NCI-H1092 treated with DMSO at 0.1 percent for 48 hours (cell line): ENCODE measurements at places on chromosomes 5 and 9.

- DNase-seq: peak; percentile 64
Measured at GRCh38 chr9:130107234-130107861, 53.6 kb downstream of the GPR107 start.

- no peak for DNase-seq
Measured at GRCh38 chr5:98104454-98105188, 668.8 kb upstream of the RGMB start.

- DNase-seq: no peak
Measured at GRCh38 chr5:152309926-152310450, 95.1 kb downstream of the NMUR2 start.

DNA sequence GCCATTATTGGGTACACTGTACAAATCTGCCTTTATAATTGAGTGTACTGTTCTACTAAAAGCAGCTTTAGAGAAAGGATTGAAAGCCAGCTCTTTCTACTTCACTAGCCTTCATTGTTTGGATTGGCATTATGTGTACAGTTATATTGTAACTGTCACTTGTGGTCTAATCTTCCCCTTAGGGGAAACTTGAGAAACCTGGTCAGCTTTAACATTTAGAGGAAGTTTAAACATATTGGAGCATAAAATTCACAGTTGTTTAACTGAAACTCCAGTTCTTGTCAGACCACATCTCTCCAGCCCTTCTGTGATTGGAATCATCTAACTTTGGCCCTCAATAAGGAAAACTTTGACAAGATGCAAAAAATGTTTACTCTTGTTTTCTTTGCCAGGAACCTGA lies 24.6 kb downstream of the PIK3R1 start:
- no peak for DNase-seq

DNA sequence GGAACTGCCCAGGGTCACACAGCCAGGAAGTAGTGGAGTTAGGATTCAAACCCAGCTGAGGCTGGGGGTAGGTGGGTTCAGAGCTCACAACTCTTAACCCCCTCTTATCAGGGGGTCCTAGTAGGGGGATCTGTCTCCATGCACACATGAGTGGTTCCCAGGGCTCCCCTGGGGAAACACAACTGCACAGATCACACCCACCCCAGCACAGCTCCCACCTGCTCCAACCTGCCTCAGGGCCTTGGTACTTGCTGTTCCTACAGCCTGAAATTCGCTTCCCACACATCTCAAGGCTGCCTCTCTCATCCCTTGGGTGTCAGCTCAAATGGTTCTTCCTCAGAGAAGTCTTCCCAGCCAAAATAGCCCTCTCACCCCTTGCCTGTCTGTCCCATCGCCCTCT lies 4.8 kb downstream of the SNCB start:
- DNase-seq: no peak

- no peak for DNase-seq
Measured at GRCh38 chr5:138604176-138604785, 29.1 kb upstream of the HSPA9 start.

- peak; percentile 25 for DNase-seq
Measured at GRCh38 chr9:114522286-114522685, 17.0 kb upstream of the WHRN start.

GRCh38 chr9:15873573-15874177 lies 320.8 kb downstream of the CCDC171 start:
- DNase-seq: peak; percentile 80

- no peak for DNase-seq
Measured at GRCh38 chr9:81053298-81054025, 635.9 kb downstream of the TLE1 start.

DNA sequence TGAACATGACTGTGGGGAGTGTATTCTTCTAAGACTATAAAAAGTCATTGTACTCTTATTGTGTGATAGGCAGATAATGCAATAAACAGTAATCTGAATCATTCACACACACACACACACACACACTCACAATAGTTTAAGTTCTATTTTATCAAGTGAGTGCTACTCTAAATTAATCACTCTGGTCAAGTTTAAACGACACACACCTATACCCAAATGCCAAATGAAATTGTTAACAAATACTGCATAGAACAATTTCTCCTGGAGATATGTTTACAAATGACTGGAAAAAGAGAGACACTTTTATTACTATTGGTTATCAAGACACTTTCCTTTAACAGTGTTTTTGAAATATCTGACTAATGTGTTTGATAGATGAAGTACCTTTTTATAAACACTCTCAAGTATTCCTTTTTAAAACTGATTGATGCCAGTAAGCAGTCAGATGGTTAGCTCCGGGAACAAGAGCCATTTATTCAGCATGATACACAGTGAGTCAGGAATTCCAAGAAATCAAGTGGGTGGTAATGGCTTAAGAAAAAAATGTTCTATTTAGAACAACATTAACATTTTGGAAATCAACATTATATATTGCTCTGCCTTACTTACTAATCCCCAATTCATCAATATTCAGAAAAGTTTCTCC lies 521.6 kb upstream of the ST8SIA4 start:
- no peak for DNase-seq

DNA sequence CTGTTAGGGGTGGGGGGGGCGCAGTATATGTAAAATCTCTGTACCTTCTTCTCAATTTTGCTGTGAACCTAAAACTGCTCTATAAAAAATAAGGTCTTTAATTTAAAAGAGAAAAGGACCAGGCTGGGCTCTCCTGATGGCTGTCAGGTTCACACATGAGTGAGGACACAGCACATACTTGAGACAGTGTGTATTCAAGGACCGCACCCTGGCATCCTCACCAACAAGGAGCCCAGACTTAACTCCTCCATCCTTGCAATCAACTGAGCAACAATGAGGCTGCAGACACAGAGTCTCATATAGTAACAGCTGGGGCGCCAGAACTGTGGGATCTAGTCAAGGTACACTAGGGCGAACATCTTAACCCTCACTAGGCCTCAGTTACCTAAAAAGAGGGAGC lies 9.8 kb downstream of the TNIP1 start:
- no peak for DNase-seq

- DNase-seq: no peak
Measured at GRCh38 chr9:19199012-19199411, 31.5 kb upstream of the DENND4C start.

- DNase-seq: no peak
Measured at GRCh38 chr5:137600721-137601360, 101.7 kb upstream of the SPOCK1 start.

DNA sequence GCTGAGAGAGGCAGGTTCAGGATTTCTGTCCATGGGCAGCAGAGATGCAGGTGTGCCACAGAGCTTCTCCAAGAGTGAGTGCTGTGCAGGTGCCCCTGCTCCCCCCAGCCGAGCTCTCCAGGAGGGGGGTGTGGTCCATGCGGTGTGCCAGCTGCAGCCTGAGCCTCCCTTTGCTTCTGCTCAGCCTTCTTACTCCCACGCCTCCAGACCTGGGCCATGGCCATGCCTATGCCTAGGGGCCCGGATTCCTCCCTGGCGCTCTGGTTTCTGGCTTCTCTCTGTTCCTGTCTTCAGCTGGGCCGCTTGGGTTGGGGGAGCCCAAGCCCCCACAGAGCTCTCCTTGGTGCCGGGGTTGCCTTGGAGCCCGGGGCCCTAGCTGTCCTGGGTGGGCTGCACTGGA lies 133.3 kb downstream of the CACNA1B start:
- no peak for DNase-seq

DNA sequence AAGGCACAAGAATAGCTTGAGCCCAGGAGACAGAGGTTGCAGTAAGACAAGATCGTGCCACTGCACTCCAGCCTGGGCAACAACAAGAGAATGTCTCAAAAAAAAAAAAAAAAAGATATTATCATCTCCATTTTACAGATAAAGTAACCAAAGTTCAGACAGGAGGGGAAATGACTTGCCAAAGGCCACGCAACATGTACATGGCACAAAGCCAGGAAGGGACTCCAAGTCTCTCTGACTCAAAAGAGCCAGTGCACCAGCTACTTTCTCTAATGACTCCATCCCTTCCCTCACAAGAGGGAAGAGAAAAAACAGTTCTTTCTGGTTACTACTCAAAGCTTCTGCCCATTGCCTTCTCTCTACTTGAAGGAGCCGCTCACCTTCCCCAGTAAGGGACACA lies 34.1 kb downstream of the SIL1 start:
- no peak for DNase-seq

DNA sequence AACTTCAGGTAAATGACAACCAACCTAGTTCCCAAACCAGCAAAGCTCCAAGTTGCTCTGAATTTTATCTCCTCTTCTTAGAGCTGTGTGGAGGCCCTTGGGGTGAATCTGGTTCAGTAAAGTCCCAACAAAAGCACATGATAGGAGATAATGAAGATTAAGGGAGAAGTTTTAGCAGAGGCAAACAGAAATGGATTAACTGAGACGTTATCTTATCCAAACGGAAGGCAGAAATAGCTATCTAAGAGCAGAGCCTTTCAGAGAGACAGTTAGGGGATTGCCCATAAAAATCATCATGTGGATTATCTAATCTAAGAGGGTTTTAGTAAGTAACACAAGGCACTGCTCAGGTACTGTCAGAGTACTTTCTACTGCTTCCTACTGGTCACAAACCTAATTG lies 183.9 kb upstream of the ZNF618 start:
- DNase-seq: no peak

DNA sequence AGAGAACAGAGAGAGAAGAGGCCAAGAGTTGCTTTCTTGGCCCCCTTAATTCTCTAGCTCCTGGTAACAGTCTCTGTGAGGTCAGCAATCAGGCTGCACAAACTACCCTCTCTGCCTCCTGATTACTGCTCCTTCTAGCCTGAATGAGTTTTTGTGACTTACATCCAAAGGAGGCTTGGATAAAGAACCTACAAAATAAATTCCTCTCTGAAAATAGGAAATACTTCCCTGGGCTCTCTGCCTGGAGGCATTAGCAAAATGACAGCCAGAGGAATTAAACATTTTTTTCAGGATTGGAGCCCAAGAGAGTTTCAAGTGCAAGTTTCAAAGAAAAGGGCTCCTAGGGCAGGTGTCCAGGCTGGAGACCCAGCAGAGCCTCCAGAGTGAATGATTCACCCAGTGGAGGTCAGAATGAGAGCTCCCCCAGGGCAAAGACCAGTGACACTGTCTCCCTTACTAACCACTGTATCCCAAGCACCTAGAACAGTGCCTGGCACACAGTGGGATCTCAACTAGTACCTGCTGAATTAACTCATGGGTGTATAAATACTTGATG lies 162.5 kb downstream of the SPOCK1 start:
- DNase-seq: no peak

DNA sequence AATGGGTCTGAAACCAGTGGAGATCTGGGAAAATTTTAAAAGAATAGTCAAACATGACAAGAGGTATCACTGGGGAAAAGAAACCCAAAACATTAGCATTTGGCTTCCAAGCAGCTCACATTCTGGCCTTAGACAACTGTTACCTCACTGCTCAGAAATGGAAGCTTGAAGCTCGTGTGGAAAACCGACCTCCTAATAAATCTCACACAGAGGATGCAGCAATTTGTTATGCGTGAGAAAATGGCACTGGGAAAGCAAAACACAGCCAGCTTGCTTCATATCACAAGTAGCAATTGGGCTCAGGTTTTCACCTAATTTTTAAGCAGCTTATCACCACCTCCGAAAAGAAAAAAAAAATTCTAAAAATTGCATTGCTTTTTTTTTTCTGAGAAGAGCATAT lies 103.3 kb upstream of the TAS2R1 start:
- no peak for DNase-seq

DNA sequence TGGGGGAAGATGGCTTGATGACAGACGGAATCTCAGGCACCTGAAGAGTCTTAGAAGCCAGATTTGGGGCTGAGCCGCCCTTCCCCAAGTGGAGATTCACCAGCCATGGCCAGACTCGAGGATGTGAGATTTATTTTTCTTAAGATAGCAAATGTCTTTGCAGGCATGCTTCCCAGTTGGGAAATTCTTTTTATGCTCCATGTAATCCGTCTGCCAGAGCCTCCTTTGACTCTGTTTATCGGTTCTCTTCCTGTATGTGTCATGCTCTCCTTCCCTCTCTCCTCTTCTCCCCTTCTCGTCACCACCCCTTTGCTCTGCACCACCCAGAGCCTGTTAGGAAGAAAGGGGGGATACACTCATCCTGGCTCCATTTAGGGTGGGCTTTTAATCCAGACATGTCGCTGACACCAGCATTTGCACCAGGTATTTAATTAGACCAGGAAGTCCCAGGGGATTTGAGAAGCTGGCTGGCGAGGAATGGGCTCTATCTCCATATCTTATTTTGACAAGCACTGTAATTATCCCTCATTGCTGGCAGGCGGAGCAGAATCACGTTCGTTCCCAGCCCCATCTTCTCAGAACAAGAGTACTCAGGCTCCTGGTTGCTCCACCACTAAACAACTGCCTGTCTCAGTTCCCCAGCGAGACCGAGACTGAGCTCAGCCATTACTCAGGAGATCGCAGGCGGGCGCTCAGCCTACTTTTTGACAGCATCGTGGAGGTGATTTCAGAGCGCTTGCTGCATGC lies 50.9 kb downstream of the KCNIP1 start:
- peak; percentile 37 for DNase-seq
